Hindlimb muscle (tissue), 1 donor: ENCODE measurements at places on chromosomes 7 and 10.
A peak's percentile ranks its signal among the peaks of the same experiment; 100 is the strongest.

GRCh38 chr10:103225939-103226338 is 19.7 kb upstream of the RPEL1 start:
- DNase-seq: no peak

DNA sequence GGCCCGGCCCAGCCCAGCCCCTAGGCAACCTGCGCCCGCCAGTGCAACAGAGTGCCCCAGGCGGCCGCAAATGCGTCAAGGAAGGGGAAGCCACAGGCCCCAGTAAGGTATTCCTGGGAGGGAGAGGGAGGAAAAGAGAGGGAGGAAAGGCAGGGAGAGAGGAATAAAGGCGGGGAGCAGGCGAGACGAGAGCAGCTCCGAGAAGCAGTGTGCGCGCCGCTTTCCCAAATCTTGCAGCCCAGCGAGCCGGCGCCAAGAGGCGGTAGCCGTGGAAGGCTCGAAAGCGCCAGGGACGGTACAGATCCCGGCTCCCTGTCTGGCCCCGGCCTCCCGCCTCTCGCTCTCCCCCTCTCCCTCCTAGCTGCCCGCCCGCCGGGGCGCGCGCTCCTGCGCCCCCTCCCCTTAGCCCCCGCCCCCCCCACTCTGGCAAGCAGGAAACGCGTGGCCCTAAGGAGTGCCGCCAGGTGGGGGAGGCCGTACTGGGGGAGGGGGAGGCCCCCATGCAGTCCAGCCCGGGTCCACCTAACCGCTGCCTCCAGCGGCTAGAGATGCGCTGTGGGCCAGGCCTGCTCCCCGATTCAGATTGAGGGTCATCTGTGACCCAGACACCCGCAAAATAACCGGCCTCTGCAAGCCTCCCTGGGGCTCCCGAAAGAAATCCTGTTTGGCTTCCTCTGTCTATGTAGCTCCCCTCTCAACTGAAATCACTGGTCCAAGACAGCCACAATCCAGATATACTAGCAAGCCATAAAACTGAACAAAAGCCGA is 4.3 kb downstream of the HOXA10 start:
- DNase-seq: no peak

- peak; percentile 47 for DNase-seq
Measured at GRCh38 chr7:74256491-74257408, 2.6 kb upstream of the RFC2 start.

DNA sequence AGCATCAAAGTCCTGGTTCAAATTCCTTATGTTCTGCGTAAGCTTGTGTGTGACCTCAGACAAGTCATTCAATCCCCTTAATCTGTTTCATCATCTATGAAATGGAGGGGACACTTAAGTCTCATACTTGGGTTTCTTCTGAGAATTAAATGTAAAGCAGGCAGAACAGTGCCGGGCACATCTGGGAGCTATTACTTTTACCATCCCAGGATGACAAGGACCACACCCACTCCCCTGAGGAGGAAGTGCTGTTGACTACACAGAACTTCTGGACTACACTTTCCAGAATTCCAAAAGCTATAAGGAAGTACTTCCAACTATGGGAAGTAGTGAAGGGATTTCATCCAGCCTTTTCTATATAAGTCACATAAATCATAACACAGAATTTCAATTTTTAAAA is 294.9 kb downstream of the IPMK start:
- DNase-seq: no peak

- DNase-seq: no peak
Measured at GRCh38 chr10:100655326-100655759, 90.0 kb upstream of the PAX2 start.
